Right forelimb (tissue), 1 donor: ENCODE measurements at places on chromosomes 6 and 20.

DNA sequence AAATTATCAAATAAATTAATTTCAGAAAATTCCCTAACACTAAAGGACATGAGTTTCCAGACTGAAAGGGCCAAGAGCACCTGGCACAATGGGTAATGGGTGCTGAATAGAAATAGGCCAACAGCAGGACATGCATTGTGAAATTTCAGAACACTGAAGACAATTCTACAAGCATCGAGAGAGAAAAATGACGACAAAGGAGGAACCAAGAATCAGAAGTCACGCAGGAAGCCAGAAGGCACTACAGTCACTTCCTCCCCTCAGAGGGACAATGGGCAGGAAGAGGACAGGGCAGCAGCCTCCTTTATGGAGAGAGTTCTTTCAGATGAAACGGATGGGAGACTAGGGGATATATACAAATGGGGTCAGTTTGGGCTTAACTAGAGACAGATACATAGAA lies 29.6 kb downstream of the PCNA start:
- DNase-seq, result no peak

- DNase-seq, result no peak
Measured at GRCh38 chr6:148709577-148709976, 37.3 kb upstream of the UST start.

DNA sequence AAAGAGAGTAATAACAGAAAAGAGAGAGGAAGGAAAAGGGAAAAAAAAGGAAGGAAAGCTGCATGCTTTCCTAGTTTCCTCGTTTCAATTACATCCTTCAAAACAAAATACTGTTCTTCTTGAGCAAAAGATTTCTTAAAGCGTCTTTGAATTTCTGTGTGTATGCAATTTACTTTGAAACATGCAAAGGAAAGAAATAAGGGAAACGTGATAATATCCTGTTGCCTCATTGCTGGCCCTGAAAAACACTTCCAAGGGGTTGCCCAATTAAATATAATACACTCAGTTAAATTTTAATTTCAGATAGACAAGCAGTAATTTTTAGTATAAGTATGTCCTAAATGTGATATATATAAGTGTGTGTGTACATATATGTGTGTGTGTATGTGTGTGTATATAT lies 51.2 kb upstream of the TPD52L1 start:
- no peak for DNase-seq

DNA sequence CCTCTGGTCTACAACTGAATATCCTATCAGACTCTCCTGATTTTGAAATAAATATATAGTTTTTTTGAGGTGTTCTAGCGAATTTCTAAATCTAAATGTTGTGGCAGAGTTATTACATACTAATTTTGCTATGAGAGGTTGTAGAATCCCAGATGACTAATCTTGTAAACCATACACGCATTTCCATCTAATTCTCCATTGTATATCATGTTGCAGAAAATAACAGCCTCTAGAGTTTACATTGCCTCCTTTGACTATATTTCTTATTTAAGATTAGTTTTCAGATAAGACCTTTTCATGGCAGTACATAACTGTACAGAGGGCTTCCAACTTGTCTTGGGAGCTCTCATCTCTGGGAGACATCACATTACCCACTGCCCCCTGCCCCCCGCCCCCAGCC lies 22.9 kb downstream of the PTPN1 start:
- DNase-seq, result no peak

GRCh38 chr20:32209850-32210605 lies 2.3 kb downstream of the POFUT1 start:
- no peak for DNase-seq

DNA sequence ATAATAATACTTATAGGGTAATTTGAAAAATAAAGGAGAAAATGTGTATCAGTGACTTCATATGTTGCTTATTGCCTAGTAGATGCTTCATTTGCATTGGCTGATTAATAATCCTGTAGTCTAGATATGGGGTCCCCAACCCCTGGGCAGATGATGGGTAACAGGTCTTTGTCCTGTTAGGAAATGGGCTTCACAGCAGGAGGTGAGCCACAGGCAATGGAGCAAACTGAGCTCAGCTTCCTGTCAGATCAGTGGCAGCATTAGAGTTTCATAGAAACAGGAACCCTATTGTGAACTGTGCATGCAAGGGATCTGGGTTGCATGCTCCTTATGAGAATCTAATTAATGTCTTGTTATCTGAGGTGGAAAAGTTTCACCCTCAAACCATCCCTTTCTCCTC lies 1049.5 kb upstream of the EPHA7 start:
- no peak for DNase-seq

DNA sequence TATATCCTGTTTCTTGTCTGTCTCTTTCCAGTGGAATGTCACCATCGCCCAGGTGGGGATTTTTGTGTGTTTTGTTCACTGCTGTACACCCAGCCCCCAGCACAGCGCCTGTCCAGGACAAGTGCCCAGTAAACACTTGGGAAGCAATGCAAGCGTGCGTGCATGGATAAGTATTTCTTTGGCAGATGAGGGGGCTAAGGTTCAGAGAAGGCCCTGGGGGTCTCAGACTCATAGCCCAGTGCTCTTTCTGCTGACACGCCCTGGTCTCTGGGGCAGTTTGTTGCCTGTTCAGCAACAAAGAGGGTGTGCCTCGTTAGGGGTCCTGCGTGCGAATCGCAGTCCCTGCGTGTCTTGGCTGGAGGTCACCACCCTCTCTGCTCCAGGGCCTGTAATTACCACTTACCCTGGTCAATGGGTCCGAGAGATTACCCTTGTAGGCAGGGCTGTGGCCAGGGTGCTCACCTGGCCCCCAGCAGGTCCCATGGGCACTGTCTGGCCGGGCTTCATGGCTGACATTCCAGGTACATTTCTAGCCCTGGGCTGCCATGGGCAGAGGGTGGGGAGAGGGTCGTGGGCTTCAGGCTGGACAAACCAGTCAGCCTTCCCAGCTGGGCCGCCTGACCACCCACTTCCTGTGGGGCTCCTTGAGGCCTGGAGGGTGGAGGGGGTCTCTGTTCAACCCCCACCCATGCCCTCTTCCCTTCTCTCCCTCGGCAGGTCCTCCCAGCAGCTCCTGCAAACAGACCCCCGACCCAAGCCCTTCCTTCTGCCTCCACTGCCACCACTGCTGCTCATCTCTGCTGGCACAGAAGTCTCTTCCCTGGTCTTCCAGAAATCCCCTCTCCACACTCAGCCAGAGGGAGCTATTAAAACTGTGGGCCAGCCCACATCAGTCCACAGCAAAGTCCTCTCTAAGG lies 87.1 kb downstream of the CEBPB start:
- no peak for DNase-seq

- DNase-seq, result peak; percentile 84
Measured at GRCh38 chr20:46512943-46513844, at the start of gene ZNF334. Gene ZNF334, minus strand, starts transcription at chr20:46513559. Its CDS starts 1,457 bp downstream, at chr20:46512102.

GRCh38 chr6:71239694-71240093 lies 48.9 kb upstream of the OGFRL1 start:
- no peak for DNase-seq

DNA sequence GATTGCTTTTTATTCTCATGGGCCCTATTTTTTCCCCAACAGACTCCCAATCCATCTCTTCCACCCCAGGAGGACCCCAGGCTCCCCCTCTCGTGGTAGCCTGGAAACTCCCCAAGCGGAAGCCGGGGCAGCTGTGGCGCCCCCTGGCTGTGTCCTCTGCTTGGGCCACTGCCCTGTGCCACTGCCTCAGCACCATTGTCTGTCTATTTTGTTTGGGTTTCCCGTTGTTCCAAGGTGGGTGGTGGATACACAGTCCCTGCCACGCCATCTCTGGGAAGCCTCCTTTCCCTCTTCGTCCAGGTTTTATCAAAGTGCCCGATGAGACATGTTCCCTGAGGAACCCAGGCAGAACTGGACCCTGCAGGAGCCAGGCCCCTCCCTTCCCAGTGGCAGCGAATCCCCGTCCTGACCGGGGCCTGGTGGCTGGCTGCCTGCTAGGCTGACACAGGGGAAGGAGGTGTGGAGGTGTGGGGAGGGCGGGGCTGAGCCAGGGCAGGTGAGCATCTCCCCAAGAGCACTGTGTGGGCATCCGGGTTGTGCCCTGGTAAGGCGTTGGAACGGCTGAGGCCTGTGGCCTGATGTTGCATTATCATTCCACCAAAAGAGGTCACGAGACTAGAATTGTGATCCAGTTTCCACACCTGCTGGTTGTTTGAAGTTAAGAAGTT lies 228.2 kb downstream of the CDH4 start:
- no peak for DNase-seq

DNA sequence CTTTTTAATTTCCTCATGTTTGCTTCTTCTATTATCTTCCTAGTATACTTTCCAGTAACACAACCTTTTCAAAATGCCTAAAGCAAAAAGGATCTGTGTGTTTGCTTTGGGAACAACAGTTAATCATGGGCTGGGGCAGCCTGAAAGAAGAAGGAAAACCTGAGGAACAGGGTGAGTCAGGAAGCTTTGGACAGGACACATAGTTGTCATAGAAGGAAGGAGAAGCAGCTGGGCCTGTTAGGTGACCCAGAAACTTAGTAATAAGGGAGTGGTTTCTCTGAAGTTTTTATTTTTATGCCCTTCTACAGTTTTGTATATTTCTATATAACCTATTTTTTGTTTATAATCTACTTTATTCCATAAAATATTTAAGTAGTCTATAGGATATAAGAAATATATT lies 61.4 kb downstream of the CD24 start:
- no peak for DNase-seq

DNA sequence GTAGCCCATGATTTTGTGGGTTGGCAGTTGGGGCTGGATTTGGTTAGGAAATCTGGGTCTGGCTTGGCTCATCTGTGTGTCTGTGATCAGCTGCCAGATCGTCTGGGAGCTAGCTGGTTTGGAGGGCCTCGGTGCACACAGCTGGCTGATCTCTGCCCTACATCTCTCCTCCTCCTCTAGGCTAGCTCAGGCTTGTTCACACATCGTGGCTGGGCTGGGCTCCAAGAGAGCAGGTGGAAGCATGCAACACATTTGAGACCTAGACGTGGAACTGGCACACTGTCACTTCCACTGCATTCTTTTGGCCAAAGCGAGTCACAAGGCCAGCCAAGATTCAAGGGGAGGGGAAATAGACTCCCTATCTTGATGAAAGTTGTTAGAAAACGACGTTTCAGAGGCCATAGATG lies 15.9 kb downstream of the NDUFAF5 start:
- DNase-seq, result peak; percentile 82

- no peak for DNase-seq
Measured at GRCh38 chr6:14452567-14453527, 335.3 kb downstream of the CD83 start.

DNA sequence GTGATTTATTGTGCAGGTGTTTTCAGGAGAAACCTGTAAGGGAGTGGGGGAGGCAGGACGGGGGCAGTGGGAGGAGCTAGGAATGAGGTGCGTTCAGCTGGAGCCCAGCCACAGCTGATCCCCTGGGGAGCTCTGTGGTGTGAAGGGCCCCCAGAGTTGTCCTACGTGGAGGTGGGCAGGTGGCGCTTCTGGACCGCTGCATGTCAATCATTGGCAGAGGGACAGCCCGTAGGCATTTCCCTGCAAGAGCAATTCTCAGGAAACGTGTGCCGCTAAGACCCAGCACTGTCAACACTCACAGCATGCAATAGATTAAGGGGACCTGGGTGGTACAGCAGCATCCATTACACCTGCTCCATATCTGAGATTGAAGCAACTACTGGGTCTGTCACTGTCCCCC lies 88.0 kb downstream of the PRND start:
- DNase-seq, result no peak

DNA sequence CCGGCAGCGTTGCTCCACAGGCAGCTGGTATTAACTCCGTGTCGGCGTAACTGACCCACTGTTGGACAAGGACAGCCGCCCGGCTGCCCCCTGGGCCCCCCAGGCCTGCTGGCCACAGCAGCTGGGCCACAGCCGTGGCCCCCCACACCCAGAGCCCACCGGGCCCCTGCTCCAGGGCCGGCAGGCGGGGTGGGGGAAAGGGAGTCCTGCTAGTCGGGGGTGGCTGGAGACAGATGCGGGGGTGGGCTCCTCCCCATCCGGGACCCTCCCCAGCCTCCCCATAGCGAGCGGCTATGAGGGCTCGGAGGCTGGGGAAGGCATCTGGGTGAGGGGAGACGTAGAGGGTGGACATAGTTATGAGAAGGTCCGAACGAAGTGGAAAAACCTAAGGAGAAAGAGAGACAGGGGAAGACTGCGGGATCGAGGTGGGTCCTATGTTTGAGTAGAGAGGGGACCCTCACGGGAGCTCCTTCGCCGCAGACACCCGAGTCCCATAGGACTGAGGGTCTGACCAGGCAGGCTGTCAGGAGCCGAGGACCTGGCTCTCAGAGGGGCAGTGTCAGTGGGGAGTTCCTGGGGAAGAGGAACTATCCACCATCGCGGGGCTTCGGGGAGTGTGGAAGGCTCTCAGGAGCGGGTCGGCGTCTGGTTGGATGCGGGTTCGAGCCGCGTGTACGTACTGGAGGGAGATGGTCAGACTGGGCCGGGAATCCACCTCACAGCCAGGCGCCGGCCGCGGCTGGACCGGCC lies 511 bp downstream of the VARS1 start:
- peak; percentile 58 for DNase-seq

GRCh38 chr20:47648943-47649342 lies 136.3 kb downstream of the SULF2 start:
- no peak for DNase-seq

- no peak for DNase-seq
Measured at GRCh38 chr20:20711413-20711812, 1.0 kb downstream of the RALGAPA2 start.

- no peak for DNase-seq
Measured at GRCh38 chr6:89413006-89413400, 930 bp upstream of the RRAGD start.

DNA sequence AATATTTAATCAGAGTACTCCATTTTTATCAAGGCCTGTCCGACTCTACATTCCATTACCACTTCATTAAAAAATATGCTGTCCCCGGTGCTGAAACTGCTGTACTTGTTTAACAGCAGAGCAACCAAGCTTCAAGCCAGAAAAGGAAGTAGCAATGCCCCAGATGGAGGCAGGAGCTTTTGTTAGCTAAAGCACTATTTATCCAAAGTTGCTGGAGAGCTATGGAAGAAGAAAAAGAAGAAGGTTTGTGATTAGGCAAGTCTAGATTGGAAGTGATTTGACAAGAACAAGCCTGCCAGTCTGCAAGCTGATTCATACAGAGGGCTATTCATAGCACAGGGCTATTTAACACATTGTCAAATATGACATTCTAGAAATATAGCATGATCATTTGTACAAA lies 160.9 kb upstream of the SPTLC3 start:
- no peak for DNase-seq

DNA sequence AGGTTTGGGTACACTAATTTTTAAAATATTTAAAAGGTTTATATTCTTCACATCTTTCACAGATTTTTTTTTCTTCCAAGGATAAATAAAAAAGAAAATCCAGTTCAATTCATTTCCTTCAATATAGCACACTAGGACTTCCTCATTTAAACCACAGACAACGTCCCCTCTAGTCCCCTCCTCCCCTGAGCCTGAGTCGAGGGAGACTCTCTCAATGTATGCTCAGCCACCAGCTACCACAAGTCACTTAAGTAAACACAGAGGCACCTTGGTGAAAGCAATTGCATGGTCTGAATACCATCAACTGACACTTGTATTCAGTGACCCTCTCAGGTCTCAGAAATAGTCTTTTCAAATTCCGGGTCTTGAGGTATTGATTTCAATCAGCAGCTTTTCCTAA lies 88.6 kb downstream of the SIM1 start:
- no peak for DNase-seq
